ENCODE measurements at places on chromosomes 1 and 21. TPM values are rescaled to one million over a fixed set of nuclear protein-coding genes. Genes with fewer than 3 reads are reported as not detected.

Gene WNT2B
- not detected for total RNA-seq

DNA sequence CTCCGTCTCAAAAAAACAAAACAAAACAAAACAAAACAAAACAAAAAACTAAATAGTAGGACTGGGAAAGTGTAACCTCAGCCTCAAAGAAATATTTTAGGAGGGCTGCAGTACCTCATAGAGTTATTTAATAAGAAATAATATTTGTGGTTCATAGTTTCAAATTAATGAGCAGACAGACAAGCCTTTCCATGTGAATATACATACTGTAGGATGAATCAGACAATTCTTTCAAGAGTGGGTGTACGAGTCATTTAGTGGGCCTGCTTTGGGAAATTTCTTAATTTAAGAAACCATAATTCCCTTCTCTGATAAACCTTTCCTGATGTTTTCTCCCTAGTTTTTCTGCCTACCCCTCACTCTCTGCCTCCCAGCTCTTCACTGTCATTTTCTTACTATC, 52.5 kb downstream of the CDC14A start:
- no peak for DNase-seq

Gene PTBP2
- total RNA-seq, result 17.0 TPM

Gene TMEM63A
- 211 TPM for total RNA-seq
